Prostate gland (tissue), 2 donors: ENCODE measurements at places on chromosomes 2 and 18. TPM values are rescaled to one million over a fixed set of nuclear protein-coding genes. Genes with fewer than 3 reads are reported as not detected.
A peak's percentile ranks its signal among the peaks of the same experiment; 100 is the strongest.

- DNase-seq: no peak
Observed at GRCh38 chr2:219829667-219830352, 202.4 kb downstream of the SLC4A3 start.

- DNase-seq: peak; percentile 55
Observed at GRCh38 chr2:65031341-65032018, 24.7 kb upstream of the CEP68 start.

GRCh38 chr18:25648716-25649260 lies 296.8 kb upstream of the ZNF521 start:
- DNase-seq: no peak

GRCh38 chr2:99356853-99357252 lies 19.7 kb downstream of the EIF5B start:
- DNase-seq: no peak

SH2D6 gene
- 0.23 TPM for total RNA-seq

GRCh38 chr18:62979176-62979575 lies 263.8 kb downstream of the PHLPP1 start:
- DNase-seq: peak; percentile 47

DNA sequence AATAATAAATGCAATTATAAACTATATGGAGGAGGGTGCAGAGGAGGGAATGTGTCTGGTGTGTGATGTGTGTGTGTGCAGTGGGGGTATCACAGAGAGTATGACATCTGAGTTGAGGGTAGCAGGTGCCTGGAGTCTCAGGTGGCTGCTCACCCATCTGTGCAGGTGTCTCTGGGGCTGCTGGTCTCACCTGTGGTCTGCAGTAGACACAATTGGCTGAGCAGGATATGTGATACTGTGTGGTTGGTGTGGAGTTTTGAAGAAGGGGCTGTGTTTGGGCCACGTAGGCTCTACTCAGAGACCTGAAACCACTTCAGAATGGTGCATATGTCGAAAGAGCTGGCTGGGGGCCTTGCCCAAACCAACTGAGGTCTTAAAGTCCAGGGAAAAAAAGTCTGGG lies 17.0 kb downstream of the FABP1 start:
- no peak for DNase-seq

SCN3A gene
- 1.6 TPM for total RNA-seq

LTBP1 gene
- total RNA-seq: 25.9 TPM

DNA sequence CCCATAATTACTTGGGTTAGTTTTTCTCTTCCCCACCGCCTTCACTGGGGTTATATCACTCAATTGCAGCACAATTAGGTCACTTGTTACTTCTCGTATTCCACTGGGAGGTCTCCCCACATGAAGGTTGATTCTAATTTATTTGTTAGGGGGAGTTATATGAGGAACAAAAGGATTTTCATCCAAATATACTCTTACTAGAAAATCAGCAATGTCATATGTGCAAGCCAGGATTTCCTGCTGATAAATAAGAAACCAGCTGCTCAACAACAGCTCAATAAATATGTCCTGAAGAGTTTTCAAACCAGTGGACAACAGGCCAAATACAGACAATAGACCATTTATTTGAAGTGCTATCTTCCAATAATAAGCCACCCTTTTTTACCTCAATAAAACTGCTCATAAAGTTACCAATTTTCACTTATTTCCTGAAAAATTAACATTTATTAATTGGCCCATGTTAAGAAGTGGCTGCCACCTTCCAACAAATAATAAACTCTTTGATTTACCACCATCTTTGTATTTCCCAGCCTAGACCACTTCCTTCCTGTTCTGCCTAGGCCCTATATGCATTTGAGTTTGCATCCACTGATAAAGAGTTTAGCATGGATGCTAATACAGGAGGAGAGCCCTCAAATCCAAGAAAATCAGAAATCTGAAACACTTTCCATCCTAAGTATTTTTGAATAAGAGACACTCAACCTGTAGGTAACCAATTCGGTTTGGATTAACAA lies 184.4 kb upstream of the SLC39A10 start:
- no peak for DNase-seq

- DNase-seq: no peak
Observed at GRCh38 chr2:98471402-98472131, 26.9 kb downstream of the INPP4A start.
